ENCODE measurements at places on chromosomes 7 and 10.

- no peaks in the 10 kb centered on the region for H3K27me3 ChIP-seq
- no peak for DNase-seq
- H3K27ac ChIP-seq, result no peak overlapping the region
- no peak overlapping the region for H3K4me3 ChIP-seq
Observed at GRCh38 chr10:21084700-21085099, 187.6 kb upstream of the NEBL start.

- H3K27ac ChIP-seq, result no peak overlapping the region
- no peak for DNase-seq
- H3K27me3 ChIP-seq, result no peaks in the 10 kb centered on the region
- no peak overlapping the region for H3K4me3 ChIP-seq
- H3K4me1 ChIP-seq, result no peaks in the 10 kb centered on the region
Observed at GRCh38 chr10:61139592-61139953, 195.6 kb upstream of the RHOBTB1 start.

GRCh38 chr10:71638064-71638821 lies 81.3 kb downstream of the C10orf105 start:
- H3K4me3 ChIP-seq, result no peak overlapping the region
- H3K27ac ChIP-seq, result no peak overlapping the region
- no peaks in the 10 kb centered on the region for H3K27me3 ChIP-seq
- H3K4me1 ChIP-seq, result peaks cover 4% of the 10 kb centered on the region
- DNase-seq, result no peak

DNA sequence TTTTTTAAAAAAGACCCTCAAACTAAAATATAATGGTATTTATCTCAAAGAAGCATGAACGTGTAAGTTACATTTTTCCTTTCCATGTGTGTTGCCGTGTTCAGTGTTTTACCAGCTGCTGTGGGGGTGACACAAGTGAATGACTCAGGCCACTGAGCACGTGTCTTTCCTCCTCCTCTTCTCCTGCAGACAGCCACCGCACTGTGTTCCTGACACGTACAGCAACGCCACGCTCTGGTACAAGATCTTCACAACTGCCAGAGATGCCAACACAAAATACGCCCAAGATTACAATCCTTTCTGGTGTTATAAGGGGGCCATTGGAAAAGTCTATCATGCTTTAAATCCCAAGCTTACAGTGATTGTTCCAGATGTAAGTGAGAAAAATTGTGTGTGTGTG lies 29.7 kb downstream of the TMEM248 start:
- H3K36me3 ChIP-seq, result peaks cover 75% of the 10 kb centered on the region
- H3K27me3 ChIP-seq, result no peaks in the 10 kb centered on the region
- no peak overlapping the region for H3K27ac ChIP-seq

- peaks cover 26% of the 10 kb centered on the region for H3K4me1 ChIP-seq
- no peak for DNase-seq
- no peak overlapping the region for H3K27ac ChIP-seq
- no peaks in the 10 kb centered on the region for H3K27me3 ChIP-seq
Observed at GRCh38 chr7:71457846-71458590, 326.1 kb downstream of the GALNT17 start.

DNA sequence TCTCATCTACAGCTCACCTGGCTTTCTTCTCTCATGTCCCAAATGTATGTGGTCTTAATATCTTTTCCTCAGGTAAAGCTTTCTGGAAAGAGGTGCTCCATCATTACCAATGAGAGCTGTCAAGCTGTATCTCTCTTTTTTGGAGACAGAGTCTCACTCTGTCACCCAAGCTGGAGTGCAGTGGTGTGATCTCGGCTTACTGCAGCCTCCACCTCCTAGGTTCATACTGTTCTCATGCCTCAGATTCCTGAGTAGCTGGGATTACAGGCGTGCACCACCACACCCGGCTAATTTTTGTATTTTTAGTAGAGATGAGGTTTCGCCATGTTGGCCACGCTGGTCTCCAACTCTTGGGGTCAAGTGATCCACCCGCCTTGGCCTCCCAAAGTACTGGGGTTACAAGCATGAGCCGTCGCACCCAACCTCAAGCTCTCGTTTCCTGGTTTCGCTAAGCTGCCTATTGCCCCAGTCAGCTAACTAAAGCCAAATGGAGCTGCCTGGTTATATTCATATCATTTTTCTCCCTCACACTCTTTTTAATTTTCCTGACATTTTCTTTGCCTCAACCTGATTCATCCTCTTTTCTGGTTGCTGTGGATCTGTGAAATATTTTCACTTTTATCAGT lies 60.5 kb downstream of the SUFU start:
- no peaks in the 10 kb centered on the region for H3K27me3 ChIP-seq
- peaks cover 29% of the 10 kb centered on the region for H3K4me1 ChIP-seq
- H3K27ac ChIP-seq, result no peak overlapping the region
- no peak overlapping the region for H3K4me3 ChIP-seq
- H3K36me3 ChIP-seq, result no peaks in the 10 kb centered on the region

GRCh38 chr7:134997214-134997885 lies 11.0 kb downstream of the AGBL3 start:
- no peak overlapping the region for H3K27ac ChIP-seq
- no peak for DNase-seq
- peaks cover 9% of the 10 kb centered on the region for H3K4me1 ChIP-seq
- H3K36me3 ChIP-seq, result no peaks in the 10 kb centered on the region
- H3K27me3 ChIP-seq, result no peaks in the 10 kb centered on the region

- H3K4me1 ChIP-seq, result no peaks in the 10 kb centered on the region
- H3K27ac ChIP-seq, result no peak overlapping the region
- no peak overlapping the region for H3K4me3 ChIP-seq
- no peak for DNase-seq
Observed at GRCh38 chr10:87593702-87594101, 66.0 kb upstream of the PAPSS2 start.

GRCh38 chr7:40147371-40148246 lies 12.8 kb downstream of the SUGCT start:
- no peaks in the 10 kb centered on the region for H3K27me3 ChIP-seq
- no peak overlapping the region for H3K27ac ChIP-seq
- no peaks in the 10 kb centered on the region for H3K4me1 ChIP-seq
- H3K36me3 ChIP-seq, result no peaks in the 10 kb centered on the region
- H3K4me3 ChIP-seq, result no peak overlapping the region
- no peak for DNase-seq
